Heart left ventricle (tissue), 16 donors: ENCODE measurements at places on chromosomes 6 and 20. TPM values are rescaled to one million over a fixed set of nuclear protein-coding genes. Genes with fewer than 3 reads are reported as not detected.
A peak's percentile ranks its signal among the peaks of the same experiment; 100 is the strongest.

GRCh38 chr20:5947276-5947675, 3.1 kb downstream of the TRMT6 start:
- DNase-seq: no peak

CPNE5 gene
- polyA plus RNA-seq: 4.0 TPM

TAAR1 gene
- not detected for polyA plus RNA-seq

DNA sequence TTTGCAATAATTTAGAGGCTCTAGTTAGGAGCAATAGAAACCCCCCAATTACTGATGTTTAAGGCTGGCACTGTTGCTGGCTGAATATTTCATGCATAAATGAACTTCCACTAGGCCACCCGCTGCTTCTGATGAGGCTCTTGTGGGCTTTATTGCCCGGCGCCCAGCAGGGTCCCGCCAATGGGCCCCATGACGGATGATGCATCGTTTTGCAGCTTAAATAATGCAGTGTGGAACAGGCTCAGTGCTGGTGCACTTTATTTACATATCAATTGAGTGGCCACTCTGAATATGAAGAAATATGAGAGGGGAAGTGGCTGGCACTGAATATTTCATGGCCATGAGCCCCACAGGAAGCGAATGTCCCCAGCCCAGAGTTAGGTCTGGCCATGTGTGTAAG, 155.3 kb upstream of the MAFB start:
- DNase-seq: no peak

DNA sequence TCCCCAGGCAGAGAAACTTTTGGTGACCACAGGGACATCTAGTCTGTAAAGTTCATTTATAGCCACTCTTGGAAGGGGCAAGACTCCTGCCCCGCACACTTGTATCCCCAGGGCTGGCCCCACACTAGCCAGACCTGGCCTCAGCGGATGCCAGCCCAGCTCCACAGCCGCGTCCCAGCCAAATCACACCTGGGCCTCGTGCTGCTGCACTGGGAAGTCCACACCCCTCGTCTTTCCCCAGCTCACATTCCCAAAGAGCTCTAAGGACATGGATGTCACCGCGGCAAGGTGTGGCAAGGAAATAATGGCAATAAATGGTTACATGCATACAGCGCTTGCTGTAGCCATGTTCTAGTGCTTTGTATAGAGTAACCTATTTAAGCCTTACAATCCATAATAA, 8.6 kb downstream of the IP6K3 start:
- DNase-seq: no peak

- no peak for DNase-seq
Observed at GRCh38 chr6:18496462-18496861, 109.3 kb downstream of the RNF144B start.

DNA sequence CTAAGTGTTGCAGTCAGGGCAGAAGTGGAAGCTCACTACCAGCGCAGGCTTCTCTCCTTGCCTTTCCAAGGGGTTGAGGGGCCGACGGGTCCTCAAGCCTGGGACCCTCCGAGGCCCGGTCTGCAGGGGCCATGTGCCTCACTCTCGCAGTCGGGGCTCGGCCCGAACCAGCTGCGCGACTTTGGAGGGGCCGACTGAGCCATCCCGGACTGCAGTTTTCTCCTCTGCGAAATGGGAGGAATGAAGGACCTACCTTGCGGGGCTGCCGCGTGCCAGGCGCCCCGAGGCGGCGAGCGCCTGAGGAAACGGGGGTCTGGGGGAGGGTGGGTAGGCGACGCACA, 5.6 kb downstream of the LZTS3 start:
- no peak for DNase-seq

- DNase-seq: peak; percentile 52
Observed at GRCh38 chr6:17584241-17584803, 15.8 kb upstream of the FAM8A1 start.

DNA sequence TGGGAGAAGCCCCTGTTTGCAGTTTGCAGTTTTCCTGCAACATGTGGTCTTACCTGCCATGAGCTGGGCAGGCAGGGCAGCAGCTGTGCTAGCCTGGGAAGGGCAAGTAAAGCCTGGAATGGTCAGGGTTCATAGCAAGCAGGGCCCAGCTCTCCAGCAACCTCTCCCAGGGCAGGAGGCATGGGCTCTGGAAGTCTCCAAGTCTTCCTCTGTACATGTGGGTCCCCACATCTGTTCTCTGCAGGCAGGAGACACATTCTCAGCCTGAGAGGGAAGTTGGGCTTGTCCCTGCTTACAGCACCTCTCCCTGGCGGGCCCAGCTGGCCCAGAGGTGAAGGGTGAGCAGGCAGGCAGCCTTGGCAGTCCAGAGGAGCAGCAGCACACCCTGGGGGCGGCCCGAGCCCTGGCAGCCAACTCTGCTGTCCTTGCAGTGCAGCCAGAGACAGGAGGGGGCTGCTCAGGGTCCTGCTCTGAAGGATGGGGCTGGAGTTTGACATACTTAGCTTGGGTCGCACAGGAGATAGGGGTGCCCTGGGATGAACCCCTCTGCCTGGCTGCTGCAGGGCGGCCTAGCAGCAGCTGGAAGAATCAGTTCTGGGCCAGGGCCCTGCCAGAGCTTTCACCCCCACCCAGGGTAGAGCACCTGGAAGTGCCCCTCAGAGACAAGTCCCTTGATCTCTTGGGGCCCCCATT, 176.0 kb downstream of the MRPL14 start:
- DNase-seq: peak; percentile 83

DNA sequence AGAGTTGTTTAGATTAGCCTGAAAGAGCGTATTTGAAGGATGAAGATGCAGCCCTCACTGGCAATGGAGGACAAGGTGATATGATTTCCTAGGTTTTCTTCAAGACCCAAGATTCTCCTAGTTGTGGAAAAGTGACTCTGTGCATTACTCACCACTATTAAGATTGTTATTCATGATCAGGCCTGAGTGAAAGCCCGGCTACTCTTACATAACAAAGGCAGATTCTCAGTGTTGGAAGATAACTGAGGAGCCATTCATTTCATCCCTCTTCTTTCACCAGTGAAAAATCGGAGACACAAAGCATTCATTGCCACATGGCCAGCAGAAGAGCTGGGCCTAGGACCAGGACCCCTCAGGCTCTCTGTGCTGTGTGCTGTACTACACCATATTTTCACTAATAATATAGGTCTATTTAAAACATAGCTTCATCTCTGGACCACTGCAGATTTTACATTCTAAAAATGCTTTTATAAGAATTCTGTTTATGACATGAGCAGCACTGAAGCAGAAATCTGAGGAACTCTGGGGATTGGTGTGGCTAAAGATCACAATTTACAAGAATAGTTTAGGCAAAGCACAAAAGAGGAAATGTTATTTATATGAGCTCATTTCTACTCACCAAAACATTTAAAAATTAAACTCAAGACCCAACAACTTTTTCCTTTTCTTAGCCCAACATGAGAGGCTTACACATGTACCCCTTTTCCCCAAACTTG, 181.9 kb upstream of the CCN2 start:
- DNase-seq: no peak

DNA sequence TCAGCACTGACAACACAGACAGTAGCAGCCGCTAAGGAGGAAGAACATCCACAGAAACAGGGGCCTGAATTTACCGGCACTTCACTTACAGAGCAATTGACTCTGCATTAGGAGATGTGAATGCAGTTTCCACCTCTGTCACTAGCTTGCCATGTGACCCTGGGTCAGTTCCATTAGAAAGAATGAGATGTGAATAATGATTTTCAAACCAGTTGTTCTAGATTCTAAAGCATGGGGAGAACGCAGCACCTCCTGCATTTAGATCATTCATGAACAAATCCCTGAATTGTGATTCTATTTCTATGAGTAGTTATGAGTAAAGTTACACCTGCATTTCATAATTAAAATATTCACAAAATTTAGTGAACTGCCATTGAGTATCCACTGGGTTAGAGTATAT, 197.3 kb upstream of the EXOC2 start:
- DNase-seq: no peak

RIMS1 gene
- not detected for polyA plus RNA-seq

DNA sequence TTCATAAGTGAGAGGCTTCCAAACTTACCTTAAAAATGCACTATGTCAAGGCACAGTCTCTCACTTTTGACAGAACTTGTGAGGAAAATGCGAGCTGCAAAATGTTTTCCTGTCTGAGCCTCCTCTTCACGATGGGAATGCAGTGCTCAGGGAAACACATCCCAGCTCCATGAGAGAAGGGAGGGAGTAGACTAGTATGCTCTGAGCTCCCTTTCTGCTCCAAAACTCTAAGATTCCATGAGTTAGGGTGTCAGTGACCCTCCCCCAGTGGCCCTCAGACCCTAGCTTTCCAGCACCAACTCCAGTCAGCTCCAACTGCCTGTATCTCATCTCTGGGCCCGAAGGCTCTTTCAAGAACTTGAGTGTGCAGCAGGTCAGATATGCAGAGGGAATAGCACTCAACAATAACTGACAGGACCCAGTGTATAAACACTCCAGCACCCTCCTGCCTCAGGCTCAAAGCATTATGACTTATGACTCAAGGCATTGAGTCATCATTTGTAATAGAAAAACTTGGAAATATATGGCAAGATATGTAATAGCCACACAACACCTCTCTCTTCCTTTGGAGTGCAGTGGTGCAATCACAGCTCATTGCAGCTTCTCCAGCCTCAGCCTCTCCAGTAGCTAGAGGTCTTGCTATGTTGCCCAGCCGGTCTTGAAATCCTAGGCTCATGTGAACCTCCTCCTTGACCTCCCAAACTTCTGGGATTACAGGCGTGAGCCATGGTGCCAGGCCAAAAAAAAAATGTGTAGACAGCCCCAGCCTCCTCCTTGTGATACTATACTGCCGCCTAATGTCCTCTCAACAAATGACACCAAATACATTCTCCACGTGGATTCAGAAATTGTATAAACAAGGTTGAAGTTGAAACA, 16.7 kb upstream of the ENTPD6 start:
- DNase-seq: no peak

DNA sequence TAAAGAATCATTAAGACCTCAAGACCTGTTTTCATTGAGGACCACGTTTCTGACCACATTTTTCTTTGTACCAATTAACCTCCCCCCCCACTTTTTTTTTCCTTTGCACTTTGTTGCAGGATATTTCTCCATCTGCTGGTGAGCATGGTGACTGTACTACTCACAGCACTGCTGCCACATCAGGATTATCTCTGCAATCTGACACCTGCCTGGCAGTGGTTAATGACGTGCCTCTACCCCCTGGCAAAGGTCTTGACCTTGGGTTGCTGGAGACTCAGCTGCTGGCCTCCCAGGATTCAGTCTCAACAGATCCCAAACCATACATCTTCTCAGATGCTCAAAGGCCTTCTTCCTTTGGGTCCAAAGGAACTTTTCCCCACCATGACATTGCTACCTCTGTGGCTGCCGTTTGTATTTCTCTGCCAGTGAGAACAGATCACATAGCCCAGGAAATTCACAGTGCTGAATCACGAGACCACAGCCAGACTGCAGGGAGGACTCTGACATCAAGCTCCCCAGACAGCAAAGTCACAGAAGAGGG, 46.6 kb upstream of the EDN3 start:
- no peak for DNase-seq

DNA sequence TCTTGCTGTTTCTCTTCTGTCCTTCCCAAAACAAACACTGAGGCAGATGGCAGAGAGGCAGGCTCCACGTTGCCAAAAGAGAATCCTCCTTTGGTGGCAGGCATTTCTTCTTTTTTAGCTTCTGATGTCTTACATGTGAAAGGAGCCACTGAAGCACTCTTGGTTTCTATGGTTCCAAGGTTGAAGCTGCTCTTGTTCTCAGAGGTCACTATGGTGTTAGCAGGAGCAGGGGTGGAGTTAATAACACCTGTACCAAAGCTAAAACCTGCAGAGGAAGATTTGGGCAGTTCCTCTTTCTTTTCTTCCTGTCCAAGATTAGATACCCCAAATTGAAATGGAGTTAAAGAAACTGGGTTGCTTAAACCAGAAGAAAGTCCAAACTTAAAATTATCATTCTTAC, 28.8 kb downstream of the FAM8A1 start:
- no peak for DNase-seq

DNA sequence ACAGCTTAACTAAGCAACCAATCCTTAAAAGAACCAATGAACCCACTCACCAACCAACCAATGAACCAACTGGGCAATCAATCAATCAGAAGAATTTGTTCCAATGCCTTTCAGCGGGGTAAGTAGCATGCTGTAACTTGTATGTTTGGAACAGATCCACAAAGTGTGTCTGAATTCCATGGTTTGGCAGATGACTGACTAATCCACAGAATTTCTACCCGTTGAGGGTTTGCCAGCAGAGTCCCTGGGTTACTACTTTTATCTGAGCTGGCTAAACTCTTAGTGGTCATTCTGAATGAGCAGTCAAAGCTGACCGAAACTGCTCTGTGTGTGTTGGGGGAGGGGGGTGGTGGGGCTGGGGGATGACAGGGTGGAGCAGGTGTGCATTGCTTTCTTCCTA, 125.0 kb upstream of the JAG1 start:
- DNase-seq: no peak

PPP1R3D gene
- 5.6 TPM for polyA plus RNA-seq

SPO11 gene
- polyA plus RNA-seq: not detected

SEMG1 gene
- polyA plus RNA-seq: not detected

- no peak for DNase-seq
Observed at GRCh38 chr6:41836660-41837052, 49.2 kb downstream of the TOMM6 start.

DNA sequence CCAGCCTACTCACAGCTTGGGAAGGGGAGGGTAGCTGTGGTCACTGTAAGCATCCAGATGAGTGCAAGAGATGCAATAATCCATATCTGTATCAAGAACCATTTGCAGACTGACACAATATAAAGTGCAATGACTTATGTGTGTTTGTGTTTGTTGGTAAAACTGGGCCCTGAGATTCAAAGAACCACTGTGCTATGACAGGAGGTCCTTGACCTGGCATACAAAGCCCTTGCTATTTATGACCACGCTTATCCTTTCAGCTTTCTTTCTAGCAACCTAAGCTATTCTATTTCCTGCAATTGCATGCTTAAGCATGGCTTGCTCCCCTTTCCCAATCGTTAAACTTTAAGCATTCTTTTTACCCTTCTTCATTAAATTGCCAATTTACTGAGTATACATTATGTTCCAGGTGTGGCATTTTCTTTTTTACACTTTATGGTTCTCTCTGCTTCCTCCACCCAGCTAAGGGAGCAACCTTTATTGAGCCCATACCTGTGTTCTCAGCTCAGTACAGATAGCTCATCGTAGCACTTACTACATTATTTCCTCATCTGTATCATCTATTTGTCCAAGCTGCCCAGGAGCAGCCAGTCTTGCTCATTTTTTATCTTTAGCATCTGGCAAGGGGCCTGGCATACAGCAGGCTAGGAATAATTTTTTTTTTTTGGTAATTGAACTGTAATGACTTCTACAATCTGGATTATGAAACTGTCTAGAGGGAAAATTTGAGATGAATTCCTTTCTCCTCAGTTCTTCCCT, 3.5 kb downstream of the MCUR1 start:
- no peak for DNase-seq

GPX5 gene
- not detected for polyA plus RNA-seq

DNA sequence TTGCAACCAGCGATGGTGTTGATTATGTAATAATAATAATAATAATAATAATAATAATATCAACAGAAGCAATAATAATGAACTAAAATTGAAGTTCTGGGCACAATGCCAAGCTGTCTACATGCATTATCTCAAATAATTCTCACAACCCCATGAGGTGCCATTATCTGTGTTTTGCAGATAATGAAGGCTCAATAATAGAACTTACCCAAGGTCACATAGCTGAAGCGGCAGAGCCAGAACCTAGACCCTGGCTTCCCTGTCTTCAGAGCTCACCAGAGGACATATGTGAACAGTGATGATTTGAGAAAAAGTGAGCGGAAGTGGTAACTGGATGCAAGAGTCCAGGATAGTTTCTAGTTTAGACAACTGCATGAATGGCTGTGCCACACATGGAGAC, 91.0 kb downstream of the HIVEP1 start:
- DNase-seq: no peak
